ENCODE measurements at places on chromosomes 6 and 20. TPM values are rescaled to one million over a fixed set of nuclear protein-coding genes. Genes with fewer than 3 reads are reported as not detected.

DNA sequence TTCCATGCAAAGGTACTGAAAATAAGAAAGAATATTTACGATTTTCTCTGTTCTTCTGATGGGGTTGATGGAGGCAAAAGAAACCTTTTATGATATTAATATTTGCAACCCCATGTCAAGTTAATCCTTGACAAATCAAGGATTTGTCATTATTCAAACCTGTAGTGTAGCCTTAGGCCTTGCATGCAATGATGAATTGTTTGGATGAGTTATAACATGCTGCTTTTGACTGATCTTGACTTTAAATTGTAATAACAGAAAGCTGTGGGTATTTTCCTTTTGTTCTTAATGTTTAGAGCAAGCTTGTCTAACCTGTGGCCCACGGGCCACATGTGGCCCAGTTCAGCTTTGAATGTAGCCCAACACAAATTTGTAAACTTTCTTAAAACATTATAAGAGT, 13.0 kb upstream of the BAG2 start:
- H3K27ac ChIP-seq, result no peak overlapping the region
- H3K4me3 ChIP-seq, result no peak overlapping the region
- H3K4me1 ChIP-seq, result no peaks in the 10 kb centered on the region
- no peak for DNase-seq

DNA sequence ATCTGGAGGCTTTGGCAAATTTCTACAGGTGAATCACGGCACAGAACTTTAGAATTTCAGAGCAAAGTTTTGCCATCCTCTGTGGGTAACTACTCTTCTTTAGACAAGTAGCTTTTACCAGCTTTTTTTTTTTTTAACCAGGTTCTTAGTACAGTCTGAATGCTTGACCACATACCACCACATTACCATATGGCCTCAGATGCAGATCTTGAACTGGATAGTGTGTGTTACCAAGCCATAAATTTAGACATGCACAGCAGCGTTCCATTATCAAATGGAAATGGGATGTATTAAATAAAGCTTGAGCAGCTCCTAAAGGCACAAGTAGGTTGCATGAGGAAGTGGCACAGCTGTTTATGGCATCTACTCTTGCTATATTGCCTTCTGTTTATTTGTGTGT, 38.3 kb upstream of the PRSS16 start:
- H3K36me3 ChIP-seq, result no peaks in the 10 kb centered on the region
- no peaks in the 10 kb centered on the region for H3K4me1 ChIP-seq
- H3K27ac ChIP-seq, result no peak overlapping the region

DNA sequence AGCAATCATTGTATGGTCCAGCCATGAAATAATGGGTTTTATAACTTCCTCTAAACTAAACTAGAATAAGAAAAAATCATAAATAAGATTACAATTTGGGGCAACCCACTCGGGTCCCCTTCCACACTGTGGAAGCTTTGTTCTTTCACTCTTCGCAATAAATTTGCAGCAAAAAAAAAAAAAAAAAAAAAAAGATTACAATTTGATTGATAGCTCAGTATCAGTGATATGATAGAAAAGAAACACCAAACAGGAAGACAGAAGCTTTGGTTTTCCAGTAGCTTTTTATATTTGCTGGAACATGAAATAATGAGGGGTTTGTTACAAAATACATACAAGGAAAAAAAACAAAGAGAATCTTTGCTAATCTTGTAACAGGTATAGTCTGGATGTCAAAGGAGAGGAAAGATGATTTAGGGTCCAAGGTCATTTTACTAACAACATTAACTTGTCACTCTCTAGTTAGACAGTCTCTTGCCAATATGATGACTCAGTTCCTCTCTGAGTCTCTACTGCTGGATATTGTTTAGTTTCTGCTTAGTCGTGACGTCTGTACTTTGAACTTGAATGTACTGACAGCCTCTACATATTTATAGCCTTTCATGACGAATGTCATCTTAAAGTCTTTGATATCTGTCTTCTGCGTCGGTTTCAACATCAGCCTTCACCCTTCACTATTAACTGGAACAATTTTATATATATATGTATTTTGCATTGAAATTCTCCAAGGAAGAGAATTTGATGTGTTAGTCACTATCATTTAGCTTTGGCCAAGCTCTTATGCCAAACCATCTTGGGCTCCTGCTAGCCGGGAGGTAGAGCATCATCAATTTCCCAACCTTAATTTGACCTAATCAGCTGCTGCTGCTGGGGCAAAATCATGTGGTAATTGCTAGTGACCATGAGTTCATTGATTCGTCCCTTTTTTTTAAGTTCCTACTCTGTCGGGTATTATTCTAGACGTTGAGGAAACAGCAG, 213.1 kb upstream of the STXBP5 start:
- no peak overlapping the region for H3K27ac ChIP-seq
- DNase-seq, result no peak
- H3K4me1 ChIP-seq, result no peaks in the 10 kb centered on the region
- no peak overlapping the region for H3K4me3 ChIP-seq

DNA sequence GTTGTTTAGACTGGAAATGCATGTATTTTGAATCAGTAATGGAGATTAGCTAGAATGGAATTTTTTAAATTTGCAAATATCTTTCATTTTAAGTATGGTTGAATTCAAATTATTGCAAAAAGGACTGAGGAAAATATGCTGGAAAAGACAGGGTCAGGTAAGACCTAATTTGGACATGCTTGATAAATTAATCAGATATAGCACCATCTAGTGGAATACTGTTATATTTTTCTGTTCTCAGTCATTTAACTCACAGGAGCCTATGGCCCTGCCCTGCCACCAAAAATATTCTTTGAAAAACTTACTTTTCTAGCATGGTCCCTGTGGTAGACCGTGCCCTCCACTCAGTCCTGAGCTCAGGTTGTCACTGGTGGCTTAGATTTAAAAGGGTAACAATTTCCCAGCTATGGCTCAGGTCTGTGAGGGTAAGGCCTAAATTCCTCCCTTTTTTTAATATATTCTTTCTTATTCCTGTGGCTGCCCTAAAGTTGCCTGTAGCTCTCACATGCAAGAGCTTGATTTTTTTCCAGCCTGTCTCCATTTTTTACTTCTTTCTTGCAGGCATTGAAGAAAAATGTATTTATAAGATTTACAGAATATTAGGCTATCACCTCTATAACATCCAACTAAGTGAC, 25.3 kb upstream of the KIAA1586 start:
- no peak overlapping the region for H3K27ac ChIP-seq
- DNase-seq, result no peak
- H3K4me3 ChIP-seq, result no peak overlapping the region
- H3K4me1 ChIP-seq, result no peaks in the 10 kb centered on the region
- H3K36me3 ChIP-seq, result no peaks in the 10 kb centered on the region
- no peaks in the 10 kb centered on the region for H3K27me3 ChIP-seq

DNA sequence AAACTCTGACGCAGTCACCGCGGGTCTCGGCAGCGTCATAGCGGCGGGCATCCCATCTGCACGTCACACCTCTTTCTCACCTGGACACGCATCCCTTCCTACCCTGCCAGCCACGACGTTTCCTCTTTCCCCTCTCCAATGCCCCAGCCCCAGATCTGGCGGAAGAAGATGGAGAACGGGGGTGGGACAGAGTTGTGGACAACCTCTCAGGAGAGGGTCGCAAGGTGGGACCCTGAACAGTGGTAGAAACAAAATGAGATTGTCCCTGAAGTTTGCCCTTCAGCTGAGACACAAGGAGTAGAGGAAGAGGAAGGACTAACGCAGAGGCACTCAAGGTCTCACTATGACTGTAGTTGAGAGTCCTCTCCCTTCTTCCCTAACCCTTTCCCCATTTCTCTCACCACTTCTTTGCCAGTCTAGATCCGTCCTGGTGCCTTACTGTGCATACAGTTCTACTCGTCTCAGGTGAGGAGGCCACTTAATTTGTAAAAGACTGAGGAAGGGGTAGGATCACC, 562 bp downstream of the TRIM39 start:
- no peaks in the 10 kb centered on the region for H3K27me3 ChIP-seq
- H3K4me1 ChIP-seq, result no peaks in the 10 kb centered on the region
- H3K36me3 ChIP-seq, result no peaks in the 10 kb centered on the region
- H3K27ac ChIP-seq, result peak overlapping the region; percentile 96
- H3K4me3 ChIP-seq, result peak overlapping the region; percentile 87

- H3K4me3 ChIP-seq, result no peak overlapping the region
- no peaks in the 10 kb centered on the region for H3K36me3 ChIP-seq
- no peaks in the 10 kb centered on the region for H3K4me1 ChIP-seq
- H3K27me3 ChIP-seq, result no peaks in the 10 kb centered on the region
Observed at GRCh38 chr20:58684291-58684690, 8.3 kb upstream of the NPEPL1 start.

XRN2 gene
- total RNA-seq, result 42.3 TPM

DNA sequence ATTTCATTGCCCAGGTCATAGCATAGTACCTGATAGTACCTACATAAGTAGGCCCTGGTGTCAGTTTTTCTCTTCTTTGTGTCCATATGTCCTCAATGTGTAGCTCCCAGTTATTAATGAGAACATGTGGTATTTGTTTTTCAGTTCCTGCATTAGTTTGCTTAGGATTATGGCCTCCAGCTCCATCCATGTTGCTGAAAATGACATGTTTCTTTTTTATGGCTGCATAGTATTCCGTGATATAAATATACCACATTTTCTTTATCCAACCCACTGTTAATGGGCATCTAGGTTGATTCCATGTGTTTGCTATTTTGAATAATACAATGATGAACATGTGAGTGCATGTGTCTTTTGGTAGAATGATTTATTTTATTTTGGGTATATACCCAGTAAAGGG, 641.6 kb downstream of the RFPL4B start:
- H3K27ac ChIP-seq, result no peak overlapping the region
- H3K4me1 ChIP-seq, result no peaks in the 10 kb centered on the region
- H3K36me3 ChIP-seq, result no peaks in the 10 kb centered on the region
- no peak for DNase-seq
- H3K4me3 ChIP-seq, result no peak overlapping the region

DNA sequence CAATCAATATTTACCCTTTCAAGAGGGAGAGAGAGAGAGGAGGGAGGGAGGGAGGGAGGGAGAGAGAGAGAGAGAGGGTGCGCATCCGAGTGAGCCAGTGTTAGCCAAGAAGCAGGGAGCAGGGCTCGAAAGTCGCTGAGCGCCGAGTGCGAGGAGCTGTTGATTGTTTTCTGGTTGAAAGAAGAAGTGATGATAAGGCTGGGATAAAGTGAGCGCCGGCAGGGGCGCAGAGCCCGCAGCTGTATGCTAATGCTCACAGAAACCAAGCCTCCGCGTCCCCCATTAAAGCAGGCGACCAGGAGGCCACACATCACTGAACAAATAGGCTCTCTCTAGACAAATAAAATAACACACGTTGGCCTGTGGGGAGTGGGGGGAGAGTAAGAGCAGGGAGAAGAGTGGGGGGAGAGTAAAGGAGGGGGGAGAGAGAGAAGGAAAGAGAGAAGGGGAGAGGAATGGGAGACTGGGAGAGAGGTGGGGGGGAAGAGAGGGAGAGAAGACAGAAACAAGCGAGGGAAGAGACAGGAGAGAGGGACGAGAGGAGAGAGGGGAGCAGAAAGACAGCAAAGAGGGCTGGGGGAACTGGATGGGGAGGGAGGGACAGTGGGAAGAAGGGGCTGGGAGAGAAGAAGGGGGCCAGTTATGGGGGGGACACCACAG, 5.0 kb upstream of the INSM1 start:
- no peak for DNase-seq
- H3K36me3 ChIP-seq, result no peaks in the 10 kb centered on the region
- H3K27me3 ChIP-seq, result peaks cover 44% of the 10 kb centered on the region
- no peak overlapping the region for H3K4me3 ChIP-seq
- H3K27ac ChIP-seq, result no peak overlapping the region
- H3K4me1 ChIP-seq, result no peaks in the 10 kb centered on the region

- H3K27ac ChIP-seq, result no peak overlapping the region
- no peaks in the 10 kb centered on the region for H3K27me3 ChIP-seq
- H3K36me3 ChIP-seq, result no peaks in the 10 kb centered on the region
- DNase-seq, result peak; percentile 28
Observed at GRCh38 chr6:49409951-49410542, 53.0 kb downstream of the MMUT start.

GRCh38 chr6:79064635-79065034, 13.4 kb downstream of the PHIP start:
- no peaks in the 10 kb centered on the region for H3K27me3 ChIP-seq
- no peaks in the 10 kb centered on the region for H3K36me3 ChIP-seq

SMLR1 gene
- not detected for total RNA-seq

- no peak overlapping the region for H3K27ac ChIP-seq
- H3K4me1 ChIP-seq, result no peaks in the 10 kb centered on the region
- DNase-seq, result no peak
- H3K36me3 ChIP-seq, result no peaks in the 10 kb centered on the region
- H3K4me3 ChIP-seq, result no peak overlapping the region
- H3K27me3 ChIP-seq, result no peaks in the 10 kb centered on the region
Observed at GRCh38 chr6:169884158-169884557, 132.7 kb downstream of the ERMARD start.

GRCh38 chr20:25019381-25020155, 27.0 kb upstream of the APMAP start:
- no peaks in the 10 kb centered on the region for H3K36me3 ChIP-seq
- DNase-seq, result no peak
- no peak overlapping the region for H3K4me3 ChIP-seq

- no peaks in the 10 kb centered on the region for H3K36me3 ChIP-seq
- DNase-seq, result no peak
- H3K27me3 ChIP-seq, result no peaks in the 10 kb centered on the region
- H3K4me3 ChIP-seq, result no peak overlapping the region
- no peaks in the 10 kb centered on the region for H3K4me1 ChIP-seq
- no peak overlapping the region for H3K27ac ChIP-seq
Observed at GRCh38 chr20:53929974-53930650, 140.3 kb downstream of the BCAS1 start.

AGER gene
- total RNA-seq, result not detected

GRM4 gene
- total RNA-seq, result 2.2 TPM

DNA sequence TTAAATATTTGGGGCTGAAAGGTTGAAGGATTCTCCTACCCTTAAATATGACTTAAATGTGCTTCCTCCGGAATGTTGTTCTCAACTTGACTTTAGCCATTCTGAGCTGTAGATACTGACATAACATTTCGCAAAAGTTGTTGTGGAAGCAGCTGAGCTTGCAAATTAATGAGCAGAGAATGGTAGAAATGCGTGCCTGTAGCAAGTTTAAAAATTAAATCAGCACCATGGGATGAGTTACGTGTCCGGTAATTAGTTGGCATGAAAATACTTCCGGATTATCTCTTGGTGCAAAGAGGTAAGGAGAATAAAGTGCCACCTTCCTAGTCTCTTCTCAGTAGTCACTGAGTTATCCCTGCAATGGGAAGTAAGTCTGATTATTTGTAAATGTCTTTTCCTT, 23.6 kb upstream of the PBOV1 start:
- H3K27me3 ChIP-seq, result no peaks in the 10 kb centered on the region
- H3K4me1 ChIP-seq, result no peaks in the 10 kb centered on the region
- DNase-seq, result no peak
- H3K36me3 ChIP-seq, result no peaks in the 10 kb centered on the region

Data from uterus (tissue), 4 donors.